ENCODE measurements at places on chromosomes 3 and 15.

DNA sequence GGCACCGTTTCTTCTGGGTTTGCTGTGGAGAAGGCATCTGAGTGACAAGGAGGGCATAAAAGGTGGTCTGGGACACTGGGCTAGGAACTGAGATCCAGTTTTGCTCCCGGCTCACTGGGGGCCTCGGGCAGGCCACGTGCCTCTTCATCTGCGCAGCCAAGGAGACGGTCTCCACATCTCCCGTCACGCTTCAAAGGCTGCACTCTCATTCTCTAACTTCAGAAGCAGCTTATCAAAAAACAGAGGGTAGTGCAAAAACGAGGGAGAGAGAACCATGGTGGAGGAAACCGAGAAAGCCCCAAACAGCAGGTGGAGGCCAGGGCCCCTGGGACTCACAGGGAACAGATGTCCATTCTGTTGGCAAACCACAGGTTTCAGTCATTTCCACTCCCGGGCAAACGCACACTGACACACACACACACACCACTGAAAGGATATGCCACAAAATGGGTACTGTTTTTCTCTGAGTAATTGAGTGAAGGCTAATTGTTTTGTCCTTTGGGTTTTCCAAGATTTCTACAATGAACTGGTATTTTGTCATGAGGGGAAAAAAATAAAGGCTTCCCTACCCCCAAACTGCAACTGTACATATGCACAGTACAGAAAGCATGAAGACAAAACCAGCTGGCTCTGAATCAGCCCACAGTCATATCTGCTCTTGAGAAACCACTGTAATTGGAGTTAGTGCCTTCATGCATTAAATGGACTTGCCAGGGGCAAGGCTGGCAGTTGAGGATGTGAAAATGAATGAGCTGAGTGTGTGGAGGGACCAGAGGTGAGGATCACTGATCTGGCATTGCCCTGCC, 71.9 kb downstream of the MGLL start:
- DNase-seq: peak; percentile 83

- no peak for DNase-seq
Measured at GRCh38 chr3:126181398-126181725, 976 bp upstream of the ALDH1L1 start.

DNA sequence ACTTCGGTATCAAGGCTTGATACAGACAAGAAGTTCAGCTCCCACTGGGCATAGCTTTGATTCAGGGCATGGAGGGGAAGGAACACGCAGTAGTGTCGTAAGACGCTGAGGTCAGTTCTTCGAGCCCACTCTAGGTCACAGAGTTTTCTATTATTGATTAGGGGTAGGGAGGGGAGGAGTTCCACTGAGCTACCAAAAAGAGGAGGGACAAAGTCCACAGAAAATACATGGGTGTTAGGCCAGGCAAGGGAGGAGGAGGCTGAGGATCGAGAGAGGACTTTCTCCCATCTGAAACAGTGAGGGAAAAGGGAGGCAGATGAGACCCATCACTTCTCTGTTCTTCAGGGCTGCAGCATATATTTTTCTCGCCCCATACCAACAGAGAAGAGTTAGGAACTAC, 75.1 kb upstream of the GUCA1C start:
- DNase-seq: no peak

DNA sequence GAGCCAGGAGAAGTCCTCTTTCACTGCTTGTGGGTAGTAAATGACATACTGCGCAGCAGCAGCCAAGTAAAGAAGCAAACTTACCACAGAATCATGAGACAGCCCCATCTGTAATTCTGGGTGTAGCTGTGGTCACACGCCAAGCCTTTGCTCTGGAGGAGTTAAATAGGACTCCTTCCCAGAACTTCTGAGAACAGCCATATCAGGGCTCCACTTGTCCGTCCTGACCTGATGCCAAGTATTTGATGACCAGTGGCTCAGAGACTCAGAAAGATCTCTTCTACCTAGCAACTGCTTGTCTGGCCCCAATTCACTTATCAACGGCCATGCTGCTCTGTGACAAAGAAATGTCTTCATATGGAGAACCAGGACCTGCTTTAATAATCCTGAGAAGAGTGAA, 20.6 kb upstream of the GOLIM4 start:
- DNase-seq: peak; percentile 89

DNA sequence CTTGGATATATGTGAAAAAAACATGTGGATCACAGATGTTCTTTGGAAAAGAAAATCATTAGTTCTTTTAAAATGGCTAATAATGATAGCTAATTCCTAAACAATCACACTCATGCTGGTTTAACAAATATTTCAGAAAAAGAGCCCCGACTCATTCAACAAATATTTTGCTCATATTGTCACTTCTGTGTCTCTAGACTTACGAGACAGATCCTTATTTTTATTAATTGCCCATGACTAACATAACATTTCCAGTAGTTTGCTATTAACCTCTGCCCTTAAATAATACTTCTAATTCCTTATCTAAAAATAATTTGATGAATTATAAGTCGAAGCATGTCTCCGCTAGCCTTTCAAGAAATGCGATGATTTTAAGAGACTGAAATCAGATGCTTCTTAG, 70.4 kb downstream of the SATB1 start:
- no peak for DNase-seq

GRCh38 chr3:64595253-64595694, 92.5 kb downstream of the ADAMTS9 start:
- peak; percentile 72 for DNase-seq

- DNase-seq: no peak
Measured at GRCh38 chr15:83710452-83710851, 56.5 kb downstream of the ADAMTSL3 start.

DNA sequence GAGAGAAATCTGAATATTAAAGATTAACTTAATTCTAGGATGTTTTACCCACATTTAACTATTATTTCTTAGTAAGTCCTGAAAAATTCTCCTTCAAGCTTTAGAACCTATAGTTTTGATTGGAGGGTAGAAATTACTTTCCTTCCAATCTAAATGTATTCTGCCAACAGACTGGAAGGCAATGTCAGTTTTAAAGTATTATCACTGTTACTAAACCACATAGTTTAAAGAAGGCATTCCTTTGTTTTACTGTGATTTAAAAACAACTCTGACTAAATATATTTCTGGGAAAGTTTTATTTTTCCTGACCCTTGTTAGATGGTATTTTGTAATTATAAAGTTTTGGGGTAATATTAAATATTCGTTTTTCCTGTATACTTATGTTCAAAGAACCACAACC, 382.5 kb downstream of the TBC1D5 start:
- no peak for DNase-seq

GRCh38 chr3:89506462-89507103, 399.2 kb downstream of the EPHA3 start:
- DNase-seq: no peak

DNA sequence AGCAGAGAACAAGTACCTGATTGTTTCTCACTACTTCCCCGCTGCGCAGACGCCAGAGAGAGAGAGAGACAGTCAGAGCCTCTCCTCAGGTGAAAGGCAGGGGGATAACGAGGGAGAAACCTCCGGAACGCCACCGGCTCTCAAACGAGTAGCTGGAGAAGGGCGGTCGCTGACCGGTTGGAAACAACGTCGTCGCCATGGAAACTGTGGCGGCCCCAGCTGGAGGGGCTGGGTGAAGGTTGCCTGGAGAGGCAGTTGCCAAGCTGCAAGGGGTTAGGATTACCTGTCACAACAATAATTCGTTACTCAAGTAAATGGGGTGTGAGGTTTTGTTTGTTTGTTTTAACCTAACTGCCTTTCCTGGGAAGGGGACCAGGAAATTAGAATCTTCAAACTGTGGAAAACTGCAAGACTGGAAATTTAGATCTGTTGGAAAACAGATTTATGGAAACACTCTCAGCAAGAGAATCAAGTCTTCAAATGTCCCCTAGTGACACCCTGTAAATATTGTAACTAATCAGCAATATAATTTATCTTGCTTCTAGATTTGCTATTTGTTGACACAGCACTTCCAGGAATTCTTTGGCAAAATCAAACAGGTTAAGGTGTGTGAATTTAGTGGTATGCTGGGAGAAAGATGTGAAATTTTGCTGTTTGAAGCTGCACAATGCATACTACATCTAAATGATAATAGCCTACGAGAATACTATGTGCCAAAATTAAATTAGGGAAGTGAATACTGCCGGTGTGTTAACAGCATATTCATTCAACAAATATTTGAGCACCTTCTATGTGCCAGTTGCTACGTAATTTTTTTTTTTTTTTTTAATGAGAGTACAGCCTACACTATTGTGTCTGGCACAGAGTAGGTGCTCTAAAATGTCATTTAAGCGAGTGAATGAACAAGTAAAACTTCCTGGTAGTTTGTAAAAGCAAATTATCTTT, at the start of gene DNAH12:
DNAH12 (minus strand) TSS at position 164 of the 945 bp plus-strand sequence. CDS start 1,474 bp downstream, outside the sequence.
- no peak for DNase-seq

- no peak for DNase-seq
Measured at GRCh38 chr3:53758846-53759245, 87.4 kb downstream of the CHDH start.

DNA sequence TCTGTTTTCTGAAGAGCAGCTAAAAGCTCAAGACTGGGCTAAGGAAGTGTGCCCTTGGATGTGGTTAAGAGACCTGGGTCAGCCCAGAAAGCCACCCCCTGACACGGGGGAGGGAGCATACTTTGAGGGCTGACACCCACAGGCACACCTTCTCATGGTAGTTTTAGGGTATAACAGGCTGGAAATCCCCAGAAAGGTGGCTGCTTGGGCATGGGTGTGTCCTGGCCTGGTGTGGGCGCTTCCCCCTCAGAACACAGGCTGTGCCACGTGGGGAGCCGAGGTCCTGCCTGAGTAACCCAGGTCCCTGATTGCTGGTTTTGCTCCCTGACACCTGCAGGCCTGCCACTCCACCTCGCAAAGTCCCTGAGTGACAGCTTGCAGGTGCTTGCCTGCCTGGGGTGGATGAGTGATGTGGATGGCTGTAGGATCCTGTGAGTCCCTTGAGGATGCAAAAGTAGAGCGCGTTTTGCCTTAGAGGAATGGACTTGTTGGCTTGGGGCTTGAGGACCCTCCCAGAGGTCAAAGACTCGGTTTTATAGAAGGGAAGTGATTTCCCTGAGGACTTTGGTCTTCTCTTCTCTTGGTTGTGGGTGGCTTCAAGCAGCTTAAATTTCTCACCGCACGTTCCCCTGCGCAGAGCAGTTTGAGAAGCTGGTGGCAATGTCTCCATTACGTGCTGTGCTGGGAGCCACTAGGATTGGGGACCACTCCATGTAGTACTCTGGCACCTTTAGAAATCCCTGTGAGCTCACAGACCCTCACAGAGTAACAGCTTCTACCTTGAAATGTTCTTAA, 94.4 kb downstream of the DNASE1L3 start:
- no peak for DNase-seq

- no peak for DNase-seq
Measured at GRCh38 chr3:171849617-171850319, 6.6 kb downstream of the TMEM212 start.
